ENCODE measurements at places on chromosomes 4 and X.

DNA sequence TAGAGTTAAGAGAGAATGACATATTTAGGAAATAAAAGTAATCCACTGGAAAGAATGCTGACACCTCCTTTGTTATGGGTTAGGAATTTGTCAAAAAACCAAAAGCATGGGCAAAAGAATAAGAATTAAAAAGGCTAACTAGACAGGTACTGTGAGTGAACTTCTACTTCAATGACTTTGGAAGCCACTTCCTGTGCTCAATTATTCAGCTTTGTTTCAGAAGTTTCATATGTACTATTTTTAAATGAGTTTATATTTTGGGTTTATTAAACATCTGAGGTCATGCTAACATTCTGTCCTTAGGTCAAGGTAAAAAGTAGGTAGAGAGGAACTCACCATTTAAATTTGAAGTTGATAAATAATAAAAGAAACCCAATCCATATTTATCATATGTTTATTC is 106.7 kb upstream of the CXorf51A start:
- no peak for DNase-seq

- no peak for DNase-seq
Observed at GRCh38 chrX:47351706-47352105, 18.7 kb upstream of the ZNF157 start.

GRCh38 chrX:78979789-78980464 is 34.7 kb downstream of the P2RY10 start:
- no peak for DNase-seq

GRCh38 chr4:1960170-1960825 is 48.5 kb downstream of the NELFA start:
- DNase-seq, result no peak

DNA sequence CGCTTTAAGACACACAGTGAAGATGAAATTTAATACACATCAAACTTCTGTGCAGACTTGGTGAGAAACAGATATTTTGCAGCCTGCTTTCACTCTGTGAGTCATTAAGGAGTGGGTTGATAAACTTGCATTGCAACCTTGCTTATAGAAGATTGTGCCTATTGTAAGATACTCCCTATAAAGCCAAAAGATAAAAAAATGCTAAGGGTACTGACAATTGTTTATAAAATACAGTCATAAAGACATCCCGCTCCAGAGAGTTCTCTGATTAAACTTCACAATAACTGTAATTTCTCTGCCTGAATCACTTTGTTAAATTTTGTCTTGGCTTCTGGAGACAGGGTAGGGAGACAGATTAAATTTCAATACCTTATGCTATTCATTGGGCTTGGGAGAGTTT is 49.1 kb downstream of the GALNT7 start:
- no peak for DNase-seq

GRCh38 chr4:6463311-6464289 is 8.8 kb downstream of the PPP2R2C start:
- DNase-seq, result no peak
